ENCODE measurements at places on chromosomes 13 and 19.

- no peak for DNase-seq
Measured at GRCh38 chr13:45086484-45086883, 33.8 kb upstream of the GTF2F2 start.

DNA sequence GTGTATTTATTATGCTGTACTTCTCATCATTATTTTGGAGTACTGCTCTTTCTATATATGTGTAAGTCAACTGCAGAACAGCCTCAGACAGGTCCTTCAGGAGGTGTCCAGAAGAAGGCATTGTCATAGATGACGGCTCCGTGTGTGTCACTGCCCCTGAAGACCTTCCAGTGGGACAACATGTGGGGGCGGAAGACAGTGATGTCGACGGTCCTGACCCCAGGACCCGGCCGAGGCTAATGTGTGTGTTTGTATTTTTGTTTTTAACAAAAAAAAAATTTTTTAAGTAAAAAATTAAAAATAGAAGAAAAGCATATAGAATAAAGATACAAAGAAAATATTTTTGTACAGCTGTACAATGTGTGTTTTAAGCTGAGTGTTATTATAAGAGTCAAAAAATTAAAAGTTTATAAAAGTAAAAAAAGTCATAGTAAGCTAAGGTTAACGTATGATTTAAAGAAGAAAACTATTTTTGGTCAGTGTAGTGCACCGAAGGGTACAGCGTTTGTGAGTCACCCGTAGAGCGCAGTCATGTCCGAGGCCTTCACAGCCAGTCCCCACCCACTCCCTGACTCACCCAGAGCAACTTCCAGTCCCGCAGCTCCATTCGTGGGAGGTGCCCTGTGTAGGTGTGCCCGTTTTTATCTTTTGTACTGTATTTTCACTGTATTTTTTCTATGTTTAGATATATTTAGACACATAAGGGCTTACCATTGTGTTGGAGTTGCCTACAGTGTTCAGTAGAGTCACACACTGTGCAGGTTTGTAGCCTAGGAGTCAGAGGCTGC lies 42.2 kb upstream of the SPACA7 start:
- DNase-seq, result no peak

DNA sequence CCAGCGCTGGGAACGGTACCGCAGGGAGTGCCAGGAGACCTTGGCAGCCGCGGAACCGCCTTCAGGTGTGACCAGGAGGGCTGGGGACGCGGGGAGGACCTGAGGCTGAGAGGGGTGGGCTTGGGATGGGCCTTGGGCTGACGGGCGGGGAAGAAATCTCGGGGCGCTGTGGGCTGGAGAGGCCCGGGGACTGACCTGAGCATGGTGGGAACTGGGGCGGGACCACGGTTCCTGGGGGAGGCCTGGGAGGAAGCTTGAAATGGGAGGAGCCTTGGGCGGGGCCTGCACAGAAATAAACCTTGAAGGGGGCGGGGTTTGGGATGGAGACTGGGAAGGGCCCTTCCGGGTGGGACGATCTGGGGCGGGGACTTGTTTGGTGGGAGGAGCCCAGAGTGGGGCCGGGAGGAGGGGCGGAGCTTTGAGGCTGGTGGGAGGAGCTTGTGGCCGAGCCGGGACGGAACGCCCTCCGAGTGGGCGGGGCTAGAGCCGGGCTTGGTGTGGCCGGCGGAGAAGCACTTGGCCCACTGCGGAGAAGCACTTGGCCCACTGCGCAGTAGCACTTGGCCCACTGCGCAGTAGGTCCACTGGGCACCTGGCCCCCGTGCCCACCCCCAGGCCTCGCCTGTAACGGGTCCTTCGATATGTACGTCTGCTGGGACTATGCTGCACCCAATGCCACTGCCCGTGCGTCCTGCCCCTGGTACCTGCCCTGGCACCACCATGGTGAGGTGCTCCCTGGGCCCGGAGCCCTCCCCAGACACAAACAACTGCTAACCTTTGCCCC lies 2.8 kb downstream of the GIPR start:
- DNase-seq, result no peak

- peak; percentile 41 for DNase-seq
Measured at GRCh38 chr19:38975861-38976271, 324 bp upstream of the FBXO17 start.

DNA sequence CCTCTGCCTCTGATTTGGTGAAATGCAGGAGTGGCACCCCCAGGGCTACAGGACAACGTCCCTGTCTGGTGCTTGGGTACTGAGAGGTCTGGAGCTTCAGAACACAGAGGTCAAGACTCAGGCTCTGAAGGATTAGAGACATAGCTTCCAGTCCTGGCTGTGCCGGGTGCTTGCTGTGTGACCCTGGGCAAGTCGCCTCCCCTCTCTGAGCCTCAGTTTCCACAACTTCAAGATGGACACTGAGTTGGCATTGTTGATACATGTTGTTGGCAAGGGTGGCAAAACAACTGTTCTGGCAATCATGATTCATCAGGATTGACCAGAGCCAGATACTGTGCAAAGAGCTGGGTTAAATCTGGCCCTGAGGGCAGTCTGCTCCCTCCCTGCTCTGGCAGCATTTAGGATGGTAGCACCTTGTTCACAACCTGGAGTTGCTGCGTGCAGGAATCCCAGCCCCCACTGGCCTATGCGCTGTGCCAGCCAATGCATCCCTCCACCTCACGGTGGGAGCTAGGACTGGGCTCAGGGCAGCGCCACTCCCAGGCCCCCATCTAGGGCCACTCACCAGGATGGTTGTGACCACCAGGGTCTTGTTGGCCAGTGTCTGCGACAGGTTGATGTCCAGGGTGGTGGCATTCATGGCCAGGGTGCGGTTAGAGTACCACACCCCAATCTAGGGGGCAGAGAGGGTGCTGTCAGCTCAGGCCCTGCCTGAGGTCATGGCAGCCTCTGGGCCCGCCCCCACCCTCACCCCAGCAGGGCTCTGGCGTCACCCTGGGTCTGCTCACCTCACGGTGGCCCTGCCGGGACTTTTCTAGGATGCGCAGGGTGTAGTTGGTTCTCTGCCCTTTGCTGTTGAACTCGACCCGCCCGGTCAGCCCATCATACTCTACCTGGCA lies 16.7 kb downstream of the GRIK5 start:
- no peak for DNase-seq

GRCh38 chr19:17160908-17161307 lies 54.2 kb upstream of the USE1 start:
- no peak for DNase-seq

GRCh38 chr13:27415116-27415515 lies 9.3 kb upstream of the GTF3A start:
- DNase-seq, result no peak

DNA sequence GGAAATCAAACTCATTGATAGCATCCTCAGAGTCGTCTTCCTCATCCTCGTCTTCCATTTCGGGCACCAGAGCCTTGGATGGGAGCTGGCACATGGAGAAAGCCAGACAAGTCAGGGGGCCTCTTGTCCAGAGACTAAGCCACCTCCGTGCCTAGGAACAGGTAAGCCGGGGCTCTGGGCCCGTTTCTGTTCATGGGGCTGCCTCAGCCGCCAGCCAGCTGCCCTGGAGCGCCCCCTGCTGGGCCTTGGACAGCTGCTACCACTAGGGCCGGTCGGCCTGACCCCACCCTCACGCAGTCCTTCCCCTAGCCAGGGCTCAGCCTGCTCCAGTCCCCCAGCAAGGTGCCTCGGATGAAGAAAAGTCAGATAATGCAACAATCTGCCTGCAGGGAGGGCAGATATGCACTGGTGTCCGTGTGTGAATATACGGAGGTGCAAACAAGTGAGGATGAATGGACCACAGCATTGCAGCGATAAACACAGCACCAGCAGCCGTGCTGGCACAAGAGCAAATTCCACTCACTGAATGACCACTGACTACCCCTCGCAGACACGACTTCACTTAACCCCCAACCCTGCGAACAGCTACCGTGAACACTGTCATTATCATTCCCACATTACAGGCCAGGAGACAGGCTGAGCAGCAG lies 11.9 kb upstream of the PRKD2 start:
- no peak for DNase-seq

GRCh38 chr13:78192716-78193115 lies 274.1 kb upstream of the EDNRB start:
- DNase-seq, result no peak

DNA sequence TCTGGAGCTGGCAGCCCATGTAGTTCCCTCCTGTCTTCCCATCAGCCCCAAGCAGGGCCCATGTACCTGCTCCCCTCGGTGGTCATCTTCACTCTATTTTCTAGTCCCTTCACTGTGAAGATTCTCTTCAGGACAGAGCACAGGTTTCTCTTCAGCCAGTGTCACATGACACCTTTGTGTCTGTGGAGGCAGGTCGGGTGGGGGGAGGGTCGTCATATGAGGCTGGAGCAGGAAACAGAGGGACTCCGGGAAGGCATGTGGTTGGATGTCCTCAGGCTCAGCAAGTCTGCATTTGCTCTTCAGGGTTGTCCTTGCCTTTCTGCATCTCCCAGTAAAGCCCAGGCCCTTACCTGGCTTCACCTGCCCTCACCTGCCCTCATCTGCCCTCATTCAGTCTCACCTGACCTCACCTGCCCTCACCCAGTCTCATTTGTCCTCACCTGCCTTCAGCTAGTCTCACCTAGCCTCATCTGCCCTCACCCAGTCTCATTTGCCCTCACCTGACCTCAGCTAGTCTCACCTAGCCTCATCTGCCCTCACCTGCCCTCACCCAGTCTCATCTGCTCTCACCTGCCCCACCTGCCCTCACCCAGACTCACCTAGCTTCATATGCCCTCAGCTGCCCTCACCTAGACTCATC lies 120.3 kb downstream of the ZDHHC20 start:
- DNase-seq, result no peak

- no peak for DNase-seq
Measured at GRCh38 chr19:41879670-41880328, 2.7 kb downstream of the CD79A start.

GRCh38 chr19:55082020-55082851 lies 6.6 kb downstream of the EPS8L1 start:
- no peak for DNase-seq

DNA sequence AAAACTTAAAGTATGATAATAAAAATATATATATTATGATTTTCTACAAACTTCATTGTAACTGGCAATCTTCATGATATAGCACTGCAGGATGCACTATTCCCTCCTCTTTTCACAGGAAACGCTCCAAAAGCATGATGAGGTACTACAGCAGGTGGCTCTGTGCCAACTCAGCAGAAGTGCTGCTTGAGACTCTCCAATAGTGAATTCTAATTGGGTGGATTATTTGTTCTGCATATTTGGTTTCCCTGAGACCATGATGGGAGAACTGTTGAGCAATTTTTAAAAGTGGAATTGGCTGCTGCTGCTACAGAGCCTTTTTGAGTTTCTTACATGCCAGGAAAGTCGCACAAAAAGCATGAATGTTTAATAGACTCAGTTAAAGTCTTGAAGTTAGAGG lies 1782.4 kb upstream of the PCDH20 start:
- DNase-seq, result no peak

DNA sequence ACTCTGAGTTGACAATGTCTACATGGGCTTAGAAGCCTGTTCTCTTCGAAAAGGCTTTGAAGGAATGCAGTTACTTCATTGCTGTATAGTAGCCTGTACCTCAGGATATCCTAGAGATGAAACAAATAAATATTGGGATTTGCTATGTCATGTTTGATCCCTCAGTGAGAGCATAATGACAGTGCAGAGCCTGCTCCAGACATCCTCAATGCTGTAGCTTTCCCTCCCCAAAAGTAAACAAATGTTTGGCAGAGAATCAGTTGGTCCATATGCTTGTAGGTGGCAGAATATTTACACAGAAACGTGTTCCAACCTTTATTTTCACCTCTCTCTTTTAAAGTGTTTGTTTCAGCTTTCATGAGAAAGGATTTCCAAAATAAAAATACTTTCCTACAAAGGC lies 515.3 kb upstream of the SGCG start:
- no peak for DNase-seq

- DNase-seq, result peak; percentile 22
Measured at GRCh38 chr19:7488736-7489353, at the start of gene PEX11G. TSS of gene PEX11G (minus strand) at chr19:7489035. CDS start at chr19:7489010, 25 bp downstream.

DNA sequence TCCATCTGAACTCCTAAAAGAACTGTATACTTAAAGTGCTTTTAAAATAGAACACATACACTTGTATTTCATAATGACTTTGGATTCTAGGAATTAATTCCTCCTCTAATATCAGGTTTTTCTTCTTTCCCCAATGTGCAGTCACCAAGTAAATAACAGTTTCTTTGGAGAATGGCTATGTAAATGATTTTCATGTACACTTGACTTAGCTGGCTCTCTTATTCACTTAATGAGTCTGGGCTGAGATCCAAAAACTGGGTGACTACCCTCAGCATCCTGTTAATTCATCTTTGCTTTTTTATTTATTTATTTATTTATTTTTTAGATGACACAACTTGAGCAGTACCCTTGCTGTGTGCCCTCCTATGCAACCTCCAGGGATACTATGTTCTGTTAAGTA lies 1003.7 kb downstream of the SLITRK1 start:
- no peak for DNase-seq

DNA sequence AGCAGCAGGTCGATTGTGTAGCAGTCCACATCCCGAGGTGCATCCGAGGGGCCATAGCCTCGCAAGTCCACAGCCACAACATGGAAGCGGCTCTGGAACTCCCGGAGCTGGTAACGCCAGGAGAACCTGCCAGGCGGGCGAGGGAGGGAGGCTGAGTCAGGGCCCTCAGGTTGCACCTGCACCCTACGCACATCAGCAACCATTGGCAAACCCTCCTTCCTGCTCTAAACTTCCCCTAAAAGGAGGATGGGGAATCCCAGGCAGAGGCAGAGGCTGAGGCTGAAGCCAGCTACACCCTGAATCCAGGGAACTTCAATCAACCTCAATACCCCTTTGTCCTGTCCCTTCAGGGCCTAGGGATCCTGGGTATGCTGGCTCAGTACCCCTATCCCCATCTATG lies 977 bp downstream of the EPHX3 start:
- DNase-seq, result no peak

GRCh38 chr19:48029431-48029830 lies 14.4 kb downstream of the CABP5 start:
- DNase-seq, result no peak

DNA sequence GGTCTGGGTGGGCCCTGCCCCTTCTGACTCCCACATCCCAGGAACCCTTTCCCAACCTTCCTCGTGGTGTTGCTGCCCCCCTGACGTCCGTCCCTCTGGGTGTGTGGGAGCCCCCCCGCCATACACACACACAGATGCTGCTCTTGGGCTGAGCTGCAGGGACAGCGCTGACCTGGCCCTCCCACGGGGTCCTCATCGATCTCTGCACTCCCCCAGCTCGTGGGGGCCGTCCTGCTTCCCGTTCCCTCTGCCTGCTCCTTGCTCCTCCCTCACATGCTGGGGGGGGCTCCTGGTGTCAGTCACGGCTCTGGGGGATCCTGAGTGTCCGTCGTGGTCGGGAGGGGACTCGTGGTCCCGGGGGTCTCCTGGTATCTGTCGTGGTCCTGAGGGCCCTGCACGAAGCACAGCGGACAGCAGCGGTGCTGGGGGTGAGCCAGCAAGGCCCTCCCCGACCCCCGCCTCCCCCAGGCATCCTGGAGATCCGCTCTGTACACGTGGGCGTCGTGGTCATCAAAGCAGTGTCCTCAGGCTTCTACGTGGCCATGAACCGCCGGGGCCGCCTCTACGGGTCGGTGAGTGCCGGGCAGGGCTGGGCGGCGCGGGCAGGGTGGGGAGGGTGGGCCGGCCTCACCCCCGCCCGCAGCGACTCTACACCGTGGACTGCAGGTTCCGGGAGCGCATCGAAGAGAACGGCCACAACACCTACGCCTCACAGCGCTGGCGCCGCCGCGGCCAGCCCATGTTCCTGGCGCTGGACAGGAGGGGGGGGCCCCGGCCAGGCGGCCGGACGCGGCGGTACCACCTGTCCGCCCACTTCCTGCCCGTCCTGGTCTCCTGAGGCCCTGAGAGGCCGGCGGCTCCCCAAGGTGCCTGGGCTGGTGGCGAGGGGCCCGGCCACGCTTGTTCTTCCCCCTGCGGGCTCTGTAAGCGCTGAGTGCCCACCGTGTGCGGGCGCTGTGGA lies 3.4 kb downstream of the FGF22 start:
- no peak for DNase-seq
